ENCODE measurements at places on chromosomes 1 and 21.
A peak's percentile ranks its signal among the peaks of the same experiment; 100 is the strongest.

GRCh38 chr1:174689524-174689923, 241.8 kb downstream of the GPR52 start:
- no peak for DNase-seq

DNA sequence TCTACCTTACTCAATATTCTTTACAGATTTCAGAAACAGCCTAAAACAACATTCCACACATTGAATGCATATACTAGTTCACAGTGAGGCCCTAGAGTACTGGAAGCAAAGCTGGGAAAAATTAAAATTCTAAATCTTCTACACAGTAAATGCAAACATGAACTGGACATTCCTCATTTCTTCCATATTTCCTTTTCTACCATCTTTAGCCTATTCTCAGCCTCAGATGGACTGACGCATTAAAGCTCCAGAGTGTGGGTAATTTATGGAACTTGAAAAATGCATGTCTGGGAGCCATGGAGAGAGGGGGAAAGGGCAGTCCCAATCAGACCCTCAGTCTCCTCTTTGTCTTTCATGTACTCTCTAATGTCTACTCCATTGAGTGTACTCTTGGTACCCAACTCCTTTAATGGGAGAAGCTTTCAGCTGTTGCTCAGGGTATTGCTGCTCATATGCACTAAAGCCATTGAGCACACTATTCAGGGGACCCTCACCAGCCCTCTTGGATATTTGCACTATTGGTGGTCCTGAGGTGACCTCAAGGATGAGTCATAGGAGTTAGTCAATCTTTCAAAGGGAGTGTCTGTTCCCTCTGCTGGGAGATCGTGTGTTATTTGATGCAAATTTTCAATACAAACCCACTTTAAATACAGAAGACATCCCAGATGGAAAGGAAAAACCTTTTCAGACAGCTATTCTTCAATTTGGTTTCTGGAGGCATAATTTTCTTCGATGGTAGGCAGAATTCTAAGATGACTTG, 83.3 kb upstream of the KCNJ15 start:
- no peak for DNase-seq

DNA sequence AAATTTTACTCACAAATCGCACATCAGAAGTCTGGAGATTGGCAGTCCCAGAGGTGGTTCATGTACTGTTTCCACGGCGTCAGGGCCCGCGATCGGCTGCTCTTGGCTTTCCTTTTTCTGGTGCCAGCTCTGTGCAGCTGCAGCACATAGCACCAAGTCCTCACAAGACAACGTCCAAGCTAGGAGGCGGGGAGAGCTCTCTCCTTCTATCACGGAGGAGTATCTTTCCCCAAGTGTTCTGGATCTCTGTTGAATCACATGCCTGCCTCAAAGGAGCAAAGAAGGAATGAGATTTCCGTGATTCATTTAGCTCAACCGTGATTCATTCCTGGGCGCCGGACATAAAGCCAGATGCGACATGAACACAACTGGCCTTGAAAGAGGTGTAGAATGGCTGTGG, 25.5 kb downstream of the MT1HL1 start:
- no peak for DNase-seq

GRCh38 chr1:84286071-84286470, 15.4 kb upstream of the SAMD13 start:
- DNase-seq: no peak

GRCh38 chr1:31595836-31596736, 19.8 kb downstream of the TINAGL1 start:
- DNase-seq: no peak

GRCh38 chr1:29437946-29438345, 201.6 kb downstream of the PTPRU start:
- no peak for DNase-seq

DNA sequence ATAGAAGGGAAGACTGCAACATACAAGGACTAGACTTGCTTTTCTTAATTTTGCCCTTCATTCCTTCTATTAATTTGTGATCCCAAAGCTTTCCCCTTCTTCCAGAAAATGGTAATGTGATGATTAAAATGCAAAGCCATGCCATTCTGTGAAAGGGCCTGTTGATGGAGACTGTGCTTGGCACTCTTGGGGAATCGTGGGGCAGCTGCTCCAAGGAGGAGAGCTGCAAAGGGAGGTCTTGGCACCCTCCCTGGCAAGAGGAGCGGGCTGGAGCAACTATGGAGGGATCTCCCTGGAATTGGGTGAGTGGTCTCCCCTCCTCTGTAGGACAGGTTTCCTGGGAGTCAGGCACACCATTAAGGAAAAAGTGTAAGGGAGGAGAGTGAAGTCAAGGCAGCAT, 16.6 kb downstream of the CACNA1S start:
- no peak for DNase-seq

- DNase-seq: no peak
Measured at GRCh38 chr1:55216096-55216495, 932 bp upstream of the USP24 start.

- peak; percentile 17 for DNase-seq
Measured at GRCh38 chr1:156920233-156921052, at the start of gene LRRC71. TSS of gene LRRC71 (plus strand) at chr1:156920632. CDS start at chr1:156920804, 172 bp downstream.

DNA sequence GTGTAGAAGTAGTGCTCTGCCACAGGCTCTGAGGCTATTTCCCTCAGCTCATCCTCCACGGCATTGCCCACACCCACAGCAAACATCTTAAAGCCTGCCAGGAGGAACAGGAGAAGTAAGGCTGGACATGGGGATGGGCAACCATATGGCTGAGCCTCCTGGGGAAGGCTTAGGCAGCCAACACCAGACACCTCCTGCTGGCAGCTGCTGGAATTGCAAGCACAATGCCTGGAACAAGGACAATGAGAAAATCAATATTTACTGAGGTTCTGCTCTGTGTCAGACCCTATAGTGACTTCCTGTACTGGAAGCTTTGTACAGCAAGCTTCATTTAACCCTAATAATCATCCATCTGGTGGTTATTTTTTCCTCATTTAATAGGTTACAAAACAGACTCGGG, 8.2 kb downstream of the MATN1 start:
- no peak for DNase-seq

DNA sequence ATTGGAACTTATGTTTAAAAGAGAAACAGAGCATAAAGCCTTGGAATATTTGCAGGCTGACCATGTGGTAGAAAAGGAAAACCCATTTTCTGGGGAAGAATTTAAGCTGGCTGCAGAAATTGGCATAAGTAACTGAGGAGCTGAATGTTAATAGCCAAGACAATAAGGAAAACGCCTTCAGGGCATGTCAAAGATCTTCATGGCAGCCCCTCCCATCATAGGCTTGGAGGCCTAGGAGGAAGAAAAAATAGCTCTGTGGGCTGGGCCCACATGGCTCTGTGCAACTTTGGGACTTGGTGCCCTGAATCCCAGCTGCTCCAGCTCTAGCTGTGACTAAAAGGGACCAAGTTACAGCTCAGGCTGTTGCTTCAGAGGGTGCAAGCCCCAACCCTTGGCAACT, 51.5 kb downstream of the CTH start:
- DNase-seq: no peak

DNA sequence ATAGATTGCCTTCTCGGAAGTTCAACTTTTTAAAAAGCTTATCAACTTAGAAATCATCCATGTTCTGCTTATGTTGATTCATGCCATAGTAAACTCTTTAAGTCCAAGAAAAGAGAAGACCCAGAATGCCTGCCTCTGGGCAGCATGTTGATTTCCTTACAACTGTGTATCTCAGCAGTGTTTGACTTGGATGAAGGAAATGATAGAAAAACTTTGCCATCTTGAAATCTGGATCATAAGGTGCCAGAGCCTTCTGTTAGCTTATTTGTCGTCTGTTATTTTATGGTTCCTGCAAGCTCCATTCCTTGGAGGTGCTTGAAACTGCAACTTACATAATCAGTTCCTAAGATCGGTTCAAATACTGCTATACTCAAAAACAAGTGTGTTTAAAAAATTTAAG, 124.5 kb downstream of the ATP5PO start:
- no peak for DNase-seq

GRCh38 chr1:10108134-10108663, 75.4 kb downstream of the UBE4B start:
- DNase-seq: no peak

GRCh38 chr1:224219612-224220059, 36.6 kb downstream of the DEGS1 start:
- no peak for DNase-seq

DNA sequence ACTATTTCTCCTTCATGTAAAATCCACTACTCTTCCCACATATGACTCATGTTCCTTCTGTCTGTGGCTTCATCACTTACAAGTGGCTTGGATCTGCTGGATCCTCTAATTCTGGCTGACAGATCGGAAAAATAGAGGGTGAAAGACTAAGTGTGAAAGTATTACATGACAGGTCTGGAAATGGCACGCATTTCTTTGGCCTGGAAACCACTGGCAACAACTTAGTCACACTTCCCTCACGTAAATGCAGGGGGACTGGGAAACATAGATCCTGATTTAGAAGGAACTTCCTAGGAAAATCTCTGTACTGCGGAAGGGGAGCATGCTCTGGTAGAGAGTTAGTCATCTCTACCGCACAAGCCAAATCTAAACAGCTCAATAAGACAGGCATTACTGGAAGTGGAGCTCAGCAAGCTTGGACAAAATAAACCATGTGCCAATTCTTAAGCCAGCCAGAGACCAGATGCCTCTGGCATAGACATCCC, 305.4 kb upstream of the PTBP2 start:
- DNase-seq: no peak
